Neural progenitor cell (in vitro differentiated cells): ENCODE measurements at places on chromosomes 7 and 10. TPM values are rescaled to one million over a fixed set of nuclear protein-coding genes. Genes with fewer than 3 reads are reported as not detected.
A peak's percentile ranks its signal among the peaks of the same experiment; 100 is the strongest.

GRCh38 chr10:114408112-114408967 lies 4.0 kb upstream of the AFAP1L2 start:
- no peak overlapping the region for H3K4me3 ChIP-seq
- peaks cover 34% of the 10 kb centered on the region for H3K27me3 ChIP-seq
- H3K36me3 ChIP-seq = no peaks in the 10 kb centered on the region
- no peak for DNase-seq
- no peak overlapping the region for H3K27ac ChIP-seq

GRCh38 chr7:21887353-21887752 lies 58.3 kb downstream of the CDCA7L start:
- H3K36me3 ChIP-seq = no peaks in the 10 kb centered on the region
- no peak overlapping the region for H3K27ac ChIP-seq
- H3K27me3 ChIP-seq = no peaks in the 10 kb centered on the region
- DNase-seq = no peak
- peaks cover 10% of the 10 kb centered on the region for H3K4me1 ChIP-seq

DNA sequence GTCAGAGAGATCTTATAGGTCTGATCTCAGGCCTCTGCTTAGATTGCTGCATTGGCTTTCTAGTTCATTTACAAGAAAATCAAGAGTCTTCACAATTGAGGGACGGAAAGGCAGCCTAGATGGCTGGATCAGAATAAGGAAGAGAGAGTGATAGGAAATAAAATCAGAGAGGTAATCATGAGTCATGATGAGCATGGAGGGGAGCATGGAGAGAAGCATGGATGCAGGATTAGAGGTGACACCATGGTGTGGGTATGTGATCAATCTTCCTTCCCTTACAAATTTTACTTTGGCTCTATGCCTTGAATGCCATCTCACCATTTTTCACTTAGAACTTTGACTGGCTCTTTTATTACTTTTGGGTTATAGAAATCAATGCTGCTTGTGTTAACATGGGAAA lies 1.4 kb downstream of the BCCIP start:
- DNase-seq = no peak
- no peak overlapping the region for H3K27ac ChIP-seq
- H3K36me3 ChIP-seq = peaks cover 10% of the 10 kb centered on the region
- peak overlapping the region; percentile 94 for H3K4me3 ChIP-seq
- no peaks in the 10 kb centered on the region for H3K27me3 ChIP-seq

DNA sequence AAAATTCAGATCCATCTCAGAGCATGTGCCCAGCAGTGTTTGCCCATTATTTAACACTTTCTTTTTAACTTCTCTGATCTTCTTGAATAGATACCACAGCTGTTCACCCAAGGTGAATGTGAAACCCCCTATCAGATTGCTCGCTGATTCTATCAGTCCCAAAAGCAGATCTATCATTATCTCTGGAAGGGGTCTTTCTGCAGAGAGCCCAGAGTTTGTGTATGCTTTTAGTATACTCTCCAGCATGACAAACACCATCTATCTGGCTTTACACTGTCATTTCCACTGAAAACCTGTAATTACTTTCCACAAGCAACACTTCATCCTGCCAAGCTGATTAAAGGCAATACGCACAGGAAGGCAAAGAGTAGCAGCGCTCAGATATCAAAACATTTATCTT lies 168.2 kb downstream of the CACNA2D1 start:
- no peak overlapping the region for H3K27ac ChIP-seq
- no peak for DNase-seq
- H3K4me3 ChIP-seq = no peak overlapping the region
- no peaks in the 10 kb centered on the region for H3K36me3 ChIP-seq
- H3K27me3 ChIP-seq = no peaks in the 10 kb centered on the region

The OR9A2 gene
- total RNA-seq = not detected in 2 replicates

The LRRC27 gene
- total RNA-seq = 8.0 and 16.9 TPM in 2 replicates

DNA sequence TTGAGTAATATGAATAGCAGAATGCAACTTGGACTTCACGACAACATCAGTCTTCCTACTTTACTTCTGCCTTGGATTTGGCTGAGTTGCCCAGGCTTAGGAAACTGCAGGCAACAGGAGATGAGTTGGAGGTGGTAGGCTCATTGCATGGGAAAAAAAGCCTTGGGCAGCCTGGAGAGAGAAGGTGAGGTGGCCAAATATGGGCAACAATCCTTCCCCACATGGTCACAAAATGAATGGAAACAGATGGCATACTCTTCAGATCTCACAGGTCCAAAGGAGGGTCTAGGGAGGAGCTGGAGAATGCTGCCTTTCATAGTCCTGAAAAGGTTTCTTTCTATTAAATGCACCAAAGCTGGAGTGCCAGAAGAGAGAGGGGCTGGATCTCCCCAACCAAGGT lies 128.6 kb upstream of the AOAH start:
- no peaks in the 10 kb centered on the region for H3K36me3 ChIP-seq
- no peaks in the 10 kb centered on the region for H3K27me3 ChIP-seq
- H3K27ac ChIP-seq = no peak overlapping the region

- no peak overlapping the region for H3K27ac ChIP-seq
- H3K27me3 ChIP-seq = no peaks in the 10 kb centered on the region
- no peaks in the 10 kb centered on the region for H3K36me3 ChIP-seq
- peak; percentile 2 for DNase-seq
- H3K4me1 ChIP-seq = no peaks in the 10 kb centered on the region
Observed at GRCh38 chr10:86415583-86415982, 49.0 kb upstream of the GRID1 start.

DNA sequence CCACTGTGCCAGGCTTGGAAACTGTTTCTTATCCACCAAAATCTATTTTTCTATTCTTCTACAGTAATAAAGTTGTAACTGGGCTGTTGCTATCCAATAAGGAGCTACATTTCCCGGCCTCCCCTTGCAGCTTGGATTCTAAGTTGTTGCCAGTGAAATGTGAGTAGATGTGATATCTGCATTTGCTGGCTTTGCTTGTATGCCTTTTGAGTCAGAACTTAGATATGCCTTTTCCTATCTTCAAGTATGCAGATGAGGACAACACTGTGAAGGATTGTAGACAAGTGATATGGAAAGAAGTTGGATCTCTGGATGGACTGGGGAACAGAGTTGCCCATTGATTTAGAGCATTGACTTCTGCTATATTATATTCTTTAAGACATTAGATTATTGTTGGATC lies 236.9 kb downstream of the REEP3 start:
- H3K4me3 ChIP-seq = no peak overlapping the region
- H3K27ac ChIP-seq = no peak overlapping the region
- no peaks in the 10 kb centered on the region for H3K4me1 ChIP-seq
- H3K27me3 ChIP-seq = no peaks in the 10 kb centered on the region
- H3K36me3 ChIP-seq = no peaks in the 10 kb centered on the region

- no peak overlapping the region for H3K27ac ChIP-seq
- H3K4me1 ChIP-seq = peaks cover 11% of the 10 kb centered on the region
- H3K4me3 ChIP-seq = no peak overlapping the region
- no peak for DNase-seq
Observed at GRCh38 chr10:104546336-104546735, 94.8 kb upstream of the SORCS3 start.

DNA sequence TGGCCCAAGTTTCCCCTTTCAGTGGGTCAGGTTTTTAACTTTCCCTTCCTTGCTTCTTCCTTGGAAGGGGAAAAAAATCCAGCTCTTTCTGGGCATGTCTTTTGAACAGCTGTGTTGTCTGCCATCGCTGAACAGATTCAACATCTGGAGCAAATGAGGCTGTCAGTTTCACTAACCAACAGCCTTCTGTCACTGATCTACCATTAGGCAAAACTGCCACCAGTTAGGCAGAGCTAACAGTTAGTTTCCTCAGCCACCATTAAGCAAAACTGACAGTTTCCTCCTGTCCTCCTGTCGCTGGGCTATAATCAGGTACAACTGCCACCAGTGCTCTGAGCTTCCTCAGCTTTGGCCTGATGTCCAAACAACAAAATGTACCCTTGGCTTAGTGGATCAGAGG lies 81.9 kb downstream of the NPTX2 start:
- no peak overlapping the region for H3K4me3 ChIP-seq
- no peak for DNase-seq
- peaks cover under 1% of the 10 kb centered on the region for H3K27me3 ChIP-seq
- H3K36me3 ChIP-seq = no peaks in the 10 kb centered on the region
- no peaks in the 10 kb centered on the region for H3K4me1 ChIP-seq

DNA sequence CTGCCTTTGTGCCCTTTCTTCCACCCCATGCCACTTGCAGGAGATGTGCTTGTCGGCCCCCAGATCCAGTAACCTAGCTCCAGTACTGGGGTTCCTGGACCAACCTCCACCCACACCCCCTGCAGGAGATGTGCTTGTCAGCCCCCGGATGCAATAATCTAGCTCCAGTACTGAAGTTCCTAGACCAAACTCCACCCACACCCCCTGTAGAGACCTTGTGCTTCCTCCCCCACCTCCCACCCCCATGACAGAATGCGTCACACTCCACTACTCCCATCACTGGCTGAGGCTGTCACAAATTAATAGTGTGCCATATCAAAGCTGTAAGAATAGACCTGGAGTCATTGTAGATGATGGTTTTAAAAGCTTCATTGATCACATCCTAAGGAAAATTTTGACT lies 185.0 kb downstream of the BICC1 start:
- no peak for DNase-seq
- no peak overlapping the region for H3K4me3 ChIP-seq
- H3K27ac ChIP-seq = no peak overlapping the region
- no peaks in the 10 kb centered on the region for H3K27me3 ChIP-seq
- no peaks in the 10 kb centered on the region for H3K36me3 ChIP-seq
- peaks cover 4% of the 10 kb centered on the region for H3K4me1 ChIP-seq
